ENCODE measurements at places on chromosomes 7 and 10.

- DNase-seq = no peak
These were observed 193.1 kb downstream of the FGFR2 start for GRCh38 chr10:121405096-121405495.

- no peak for DNase-seq
These were observed 53.3 kb upstream of the SAMD8 start for GRCh38 chr10:75058161-75058560.

DNA sequence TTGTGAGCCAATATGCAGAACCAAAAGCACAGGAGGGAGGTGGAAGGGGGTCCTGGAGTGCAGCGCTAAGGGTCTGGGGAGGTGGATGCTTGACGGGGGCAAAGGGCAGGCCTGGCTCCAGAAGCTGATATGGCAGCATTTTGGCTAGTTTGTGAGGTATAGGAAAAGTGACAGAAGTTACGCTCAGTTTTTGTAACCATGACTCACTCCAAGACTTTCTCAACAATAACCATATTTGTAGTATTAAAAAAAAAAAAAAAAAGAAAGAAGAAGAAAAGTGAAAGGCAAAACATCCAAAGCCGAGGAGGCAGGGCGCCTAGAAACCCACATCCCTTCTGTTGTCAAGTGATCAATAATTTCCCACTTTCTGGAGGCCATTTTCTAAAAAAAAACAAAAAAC, 92.3 kb downstream of the RNF216 start:
- DNase-seq = no peak

GRCh38 chr7:129053938-129054437, 923 bp downstream of the TNPO3 start:
- DNase-seq = no peak

- DNase-seq = no peak
These were observed 2.7 kb upstream of the CLEC5A start for GRCh38 chr7:141949451-141949850.

- no peak for DNase-seq
These were observed 32.6 kb downstream of the LRRC4 start for GRCh38 chr7:127998671-127999070.

GRCh38 chr7:103993551-103993950, 4.1 kb upstream of the RELN start:
- DNase-seq = no peak

- no peak for DNase-seq
These were observed 12.4 kb upstream of the GSTK1 start for GRCh38 chr7:143250822-143251221.

- DNase-seq = no peak
These were observed 137.7 kb downstream of the WNT2 start for GRCh38 chr7:117185124-117185523.

DNA sequence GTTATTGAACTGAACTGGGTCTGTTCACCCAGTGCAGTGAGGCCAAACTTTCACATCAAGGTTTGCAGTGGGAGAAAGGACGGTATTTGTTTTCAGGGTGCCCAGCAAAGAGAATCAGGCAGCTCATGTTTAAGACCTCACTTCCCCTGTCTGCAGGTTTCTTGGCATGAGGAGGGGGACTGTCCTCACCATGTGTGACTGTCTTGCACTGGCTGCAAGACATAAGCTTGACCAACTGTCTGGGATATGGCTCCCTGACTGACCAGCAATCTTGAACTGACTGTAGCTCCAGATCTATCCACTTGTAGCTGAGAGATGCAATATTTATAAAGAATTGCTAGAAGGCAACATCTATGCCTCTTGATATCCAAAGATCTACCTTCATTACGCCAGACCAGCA, 39.9 kb downstream of the RAMP3 start:
- DNase-seq = no peak

GRCh38 chr10:69446229-69446628, 5.0 kb upstream of the TSPAN15 start:
- DNase-seq = no peak

GRCh38 chr7:156964971-156965370, 15.5 kb downstream of the NOM1 start:
- no peak for DNase-seq

DNA sequence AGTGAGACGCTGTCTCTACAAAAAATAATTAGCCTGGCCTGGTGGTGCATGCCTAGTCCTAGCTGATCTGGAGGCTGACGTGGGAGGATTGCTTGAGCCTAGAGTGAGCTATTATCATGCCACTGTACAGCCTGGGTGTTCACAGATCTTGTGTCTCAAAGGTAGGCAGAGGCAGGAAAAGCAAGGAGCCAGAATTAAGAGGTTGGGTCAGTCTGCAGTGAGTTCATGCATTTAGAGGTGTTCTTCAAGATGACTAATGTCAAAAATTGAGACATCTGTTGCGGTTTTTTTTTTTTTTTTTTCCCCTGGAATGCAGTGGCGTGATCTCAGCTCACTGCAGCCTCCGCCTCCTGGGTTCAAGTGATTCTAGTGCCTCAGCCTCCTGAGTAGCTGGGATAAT, 5.4 kb downstream of the PPIA start:
- DNase-seq = no peak

- DNase-seq = no peak
These were observed 68.0 kb upstream of the TNS3 start for GRCh38 chr7:47649919-47650318.

DNA sequence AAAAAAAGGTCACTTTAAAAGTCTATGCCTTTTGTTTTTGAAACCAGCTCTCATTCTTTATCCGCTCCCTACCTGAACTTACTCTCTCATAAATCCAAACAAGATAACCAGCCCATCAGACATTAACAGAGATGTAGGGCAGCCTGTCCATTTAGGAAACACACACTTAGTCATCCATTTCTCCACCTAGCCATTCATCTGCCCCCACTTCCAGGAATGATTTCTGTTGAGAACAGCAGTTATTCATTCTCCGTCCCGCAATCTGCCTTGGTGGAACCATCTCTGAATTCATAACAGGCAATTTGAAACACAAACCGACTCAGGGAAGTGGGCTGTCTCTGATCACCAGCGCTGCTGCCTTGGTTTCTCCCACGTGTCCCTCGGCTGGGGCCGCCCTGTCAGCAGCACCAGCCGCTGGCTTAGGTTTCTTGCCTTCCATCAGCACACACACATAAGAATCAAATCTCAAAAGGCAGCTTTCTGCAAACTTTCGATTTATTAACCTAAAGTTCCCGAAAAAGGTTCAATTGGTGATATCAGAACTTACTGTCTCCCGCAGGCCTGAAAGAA, 528.2 kb upstream of the NRP1 start:
- no peak for DNase-seq

- DNase-seq = no peak
These were observed 7.1 kb downstream of the CCSER2 start for GRCh38 chr10:84335516-84335915.

DNA sequence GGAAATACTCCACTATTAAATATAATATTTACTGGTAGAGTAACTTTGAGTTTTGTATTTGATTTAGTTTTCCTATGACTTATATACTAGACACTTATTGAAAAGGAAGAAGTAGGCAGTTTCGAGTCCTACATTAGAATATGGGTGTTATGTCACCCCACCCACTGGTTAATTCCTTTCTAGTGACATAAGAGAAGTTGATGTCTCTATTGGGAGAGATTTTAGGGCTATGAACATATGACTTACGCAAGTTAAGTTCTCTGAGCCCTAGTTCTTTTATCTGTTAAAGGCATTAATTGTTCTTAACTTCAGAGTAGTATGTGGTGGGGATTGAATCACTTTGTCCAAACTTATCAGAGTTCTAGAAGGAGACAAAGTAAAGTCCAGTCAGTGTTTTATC, 30.5 kb downstream of the CPED1 start:
- no peak for DNase-seq

DNA sequence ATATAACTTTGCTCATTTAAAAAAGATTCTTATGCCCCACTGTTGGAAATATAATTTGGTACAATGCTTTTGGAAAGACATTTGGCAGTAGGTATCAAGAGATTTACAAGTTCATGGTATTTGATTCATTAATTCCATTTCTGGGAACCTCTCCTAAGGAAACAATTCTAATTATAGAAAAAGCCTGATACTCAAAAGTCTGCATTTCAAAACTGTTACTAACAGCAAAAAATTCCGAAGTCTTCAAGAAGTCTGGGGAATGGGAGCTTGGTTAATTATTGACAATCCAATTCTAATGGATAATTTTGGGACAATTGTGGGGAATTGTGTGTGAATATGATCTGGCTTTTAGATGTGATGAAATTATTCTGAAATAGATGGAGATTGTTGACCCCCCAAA, 59.6 kb downstream of the HDAC9 start:
- DNase-seq = no peak

GRCh38 chr10:12534824-12535223, 185.5 kb downstream of the CAMK1D start:
- DNase-seq = no peak

- DNase-seq = no peak
These were observed 88.0 kb downstream of the CTNNA3 start for GRCh38 chr10:67608001-67608400.

GRCh38 chr7:30920021-30920583, 8.4 kb downstream of the AQP1 start:
- no peak for DNase-seq

DNA sequence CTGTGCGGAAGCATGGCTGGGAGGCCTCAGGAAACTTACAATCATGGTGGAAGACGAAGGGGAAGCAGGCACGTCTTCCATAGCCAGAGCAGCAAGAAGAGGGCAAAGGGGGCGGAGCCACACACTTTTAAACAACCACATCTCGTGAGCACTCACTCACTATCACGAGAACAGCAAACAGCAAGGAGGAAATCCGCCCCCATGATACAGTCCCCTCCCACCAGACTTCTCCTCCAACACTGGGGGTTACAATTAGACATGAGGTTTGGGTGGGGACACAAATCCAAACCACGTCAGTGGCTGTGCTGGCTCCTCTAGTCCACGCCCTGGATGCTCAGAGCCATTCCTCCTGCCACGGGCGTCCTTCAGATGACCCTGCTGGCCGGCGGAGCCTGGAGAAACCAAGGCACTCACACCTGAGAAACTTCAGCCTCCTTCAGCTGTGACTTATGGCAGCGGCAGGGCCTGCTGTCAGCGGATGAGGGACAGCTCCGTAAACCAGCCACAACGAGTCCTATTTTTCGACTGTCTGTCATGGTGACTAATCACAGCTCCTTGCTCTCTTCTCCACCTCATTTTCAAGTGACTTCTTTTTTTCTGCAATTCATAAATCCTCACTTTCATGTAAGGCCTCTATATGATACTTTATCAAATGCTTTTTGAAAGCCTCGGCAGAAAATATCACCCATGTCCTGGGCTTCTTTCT, 167.9 kb upstream of the PFKP start:
- DNase-seq = no peak

DNA sequence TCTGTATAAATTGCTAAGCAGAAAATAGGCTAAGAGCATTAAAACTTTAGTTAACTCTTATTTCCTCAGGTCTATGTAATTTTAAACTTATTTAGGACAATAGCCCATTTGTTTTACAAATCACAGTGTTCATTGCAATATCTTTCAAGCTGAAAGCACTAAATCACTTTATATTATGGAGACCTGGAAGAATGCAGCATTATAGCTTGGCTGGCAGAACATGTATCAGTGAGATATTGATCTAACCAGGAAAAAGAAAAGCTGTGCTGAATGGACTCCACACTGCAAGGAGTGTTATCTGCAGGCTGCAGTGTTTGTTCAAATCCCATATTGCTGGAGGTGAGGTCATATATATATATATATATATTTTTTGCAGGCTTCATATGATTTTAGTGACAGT, 517.5 kb downstream of the NRG3 start:
- no peak for DNase-seq
